ENCODE measurements at places on chromosomes 2 and 18.

GRCh38 chr2:177078416-177078815 is 134.2 kb upstream of the HNRNPA3 start:
- no peak for DNase-seq

DNA sequence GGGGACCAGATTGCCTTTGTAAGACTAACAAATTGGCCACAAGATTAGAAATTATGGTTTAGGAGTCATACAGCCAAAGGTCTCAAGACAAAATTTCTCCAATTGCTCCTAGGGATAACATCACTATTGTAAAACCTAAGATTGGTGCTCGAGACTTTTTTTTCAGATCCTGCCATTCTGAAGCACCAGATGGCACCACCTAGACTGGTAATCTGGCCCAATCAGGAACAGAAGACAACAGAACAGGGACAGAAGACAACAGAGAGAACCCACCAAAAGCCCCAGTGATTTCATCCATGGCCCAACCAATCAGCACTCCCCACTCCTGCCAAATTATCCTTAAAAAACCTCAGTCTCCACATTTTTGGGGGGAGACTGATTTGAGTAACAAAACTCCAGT is 66.8 kb downstream of the LINC00305 start:
- DNase-seq = no peak

GRCh38 chr2:162113776-162114168 is 38.3 kb downstream of the GCG start:
- no peak for DNase-seq

DNA sequence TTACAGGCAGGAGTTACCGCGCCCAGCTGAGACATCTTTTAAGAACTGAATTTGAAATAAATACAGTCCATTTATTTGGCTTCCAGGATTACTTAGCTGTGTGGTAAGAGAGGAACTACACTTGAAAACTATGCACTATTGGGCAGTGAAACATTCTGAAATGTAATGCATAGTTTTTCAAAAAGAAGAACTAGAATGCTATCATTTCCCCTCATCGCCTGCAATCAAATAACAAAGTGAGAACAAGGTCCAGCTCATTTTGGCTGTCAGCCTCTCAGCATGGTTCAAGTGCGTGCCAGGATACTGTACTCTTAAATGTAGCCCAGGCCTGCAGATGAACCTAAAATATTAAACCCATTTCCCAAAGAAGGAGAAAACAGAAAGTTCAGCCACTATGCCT is 76.6 kb upstream of the ARL5A start:
- no peak for DNase-seq

DNA sequence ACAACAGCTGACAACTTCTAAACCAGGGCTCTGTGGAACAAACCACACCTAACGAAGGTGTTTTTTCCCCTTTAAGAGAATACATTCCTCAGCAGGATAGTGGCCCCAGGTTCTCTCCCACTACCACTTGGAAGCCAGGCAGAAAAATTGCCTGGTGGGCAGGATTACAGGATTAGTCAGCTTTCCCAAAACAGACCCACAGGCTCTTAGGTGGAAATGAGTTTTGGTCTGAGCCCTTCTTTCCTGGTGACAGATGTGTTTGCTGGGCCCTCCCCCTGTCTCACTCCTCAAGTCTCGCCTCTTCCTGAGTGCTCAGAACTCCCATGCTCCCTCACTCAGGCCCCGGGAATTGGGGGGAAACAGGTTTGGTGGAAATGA is 139.4 kb upstream of the HAAO start:
- no peak for DNase-seq

GRCh38 chr2:40041422-40042382 is 262.6 kb upstream of the THUMPD2 start:
- DNase-seq = peak; percentile 13

- DNase-seq = no peak
Measured at GRCh38 chr2:50724837-50725236, 307.1 kb downstream of the NRXN1 start.

DNA sequence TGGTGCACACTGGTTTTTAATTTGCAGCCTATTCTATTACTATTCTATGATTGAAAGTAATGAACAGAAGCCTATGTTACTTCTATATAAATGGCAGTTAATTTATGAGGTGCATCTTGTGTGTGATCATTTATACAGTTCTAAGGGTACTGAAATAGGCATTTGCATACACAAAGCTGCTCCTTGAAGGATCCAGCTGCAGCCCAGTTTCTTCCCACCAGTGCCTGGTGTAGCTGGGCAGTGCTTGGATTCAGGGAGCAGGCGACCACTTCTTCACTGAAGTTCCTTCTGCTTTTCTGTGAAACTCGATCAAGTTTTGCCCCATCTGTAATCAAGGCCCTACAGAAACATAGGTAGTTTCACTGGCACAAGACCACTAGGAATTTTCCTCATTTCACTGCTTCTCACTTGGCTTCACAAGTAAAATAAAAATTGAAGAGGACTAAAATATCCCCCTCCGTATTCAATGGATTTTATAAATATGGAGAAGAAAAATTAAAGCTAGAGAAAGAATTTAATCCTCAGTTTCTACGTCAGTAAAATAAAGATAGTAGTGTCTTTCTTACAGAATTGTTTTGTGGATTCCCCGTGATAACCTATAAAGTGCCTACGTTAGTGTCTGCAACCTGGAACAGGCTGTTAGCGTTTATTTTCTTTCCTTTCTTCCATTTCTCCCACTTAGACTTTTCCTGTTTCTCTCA is 1.7 kb upstream of the LPIN2 start:
- no peak for DNase-seq

DNA sequence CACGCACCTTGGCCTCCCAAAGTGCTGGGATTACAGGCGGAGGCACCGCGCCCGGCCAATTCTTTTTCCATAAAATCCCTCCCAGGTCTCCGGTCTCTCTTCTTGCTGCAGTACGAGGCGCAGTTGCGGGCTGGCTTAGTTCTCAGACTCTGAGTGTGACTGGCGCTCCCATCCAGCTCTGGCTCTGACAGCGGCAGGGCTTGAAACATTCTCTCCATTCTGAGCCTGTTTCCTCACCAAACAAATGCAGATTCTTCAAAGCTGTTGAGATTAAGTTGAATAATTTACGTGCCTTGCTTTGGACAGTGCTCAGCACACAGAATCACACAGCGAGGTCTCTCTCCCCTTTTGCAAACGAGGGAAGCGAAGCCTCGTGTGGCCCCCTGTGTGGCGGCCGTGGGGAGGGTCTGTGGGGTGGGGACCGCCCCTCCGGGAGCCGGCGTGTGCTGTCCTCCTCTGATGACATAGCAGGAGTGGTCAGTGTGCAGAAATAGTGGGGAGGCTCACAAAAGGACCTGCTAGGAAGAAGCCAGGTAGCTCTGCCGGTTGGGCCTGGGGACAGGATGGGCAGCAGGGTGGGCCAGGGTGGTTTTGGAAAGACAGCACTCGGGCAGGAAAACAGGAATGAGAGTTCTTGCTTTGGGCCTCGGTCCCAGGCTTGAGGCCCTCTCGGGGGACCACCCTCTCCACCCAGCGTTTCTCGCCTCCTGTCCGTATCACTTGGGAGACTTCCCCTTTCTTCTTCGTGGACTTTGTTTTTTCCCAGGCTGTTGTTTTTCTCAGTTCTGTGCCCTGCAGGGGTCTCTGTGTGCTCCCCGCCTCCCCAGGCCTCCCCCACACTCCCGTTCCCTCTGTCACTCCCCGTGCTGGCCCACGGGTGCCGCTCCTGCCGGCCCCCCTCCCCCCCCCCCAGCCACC is 75.0 kb downstream of the KCNG2 start:
- no peak for DNase-seq

DNA sequence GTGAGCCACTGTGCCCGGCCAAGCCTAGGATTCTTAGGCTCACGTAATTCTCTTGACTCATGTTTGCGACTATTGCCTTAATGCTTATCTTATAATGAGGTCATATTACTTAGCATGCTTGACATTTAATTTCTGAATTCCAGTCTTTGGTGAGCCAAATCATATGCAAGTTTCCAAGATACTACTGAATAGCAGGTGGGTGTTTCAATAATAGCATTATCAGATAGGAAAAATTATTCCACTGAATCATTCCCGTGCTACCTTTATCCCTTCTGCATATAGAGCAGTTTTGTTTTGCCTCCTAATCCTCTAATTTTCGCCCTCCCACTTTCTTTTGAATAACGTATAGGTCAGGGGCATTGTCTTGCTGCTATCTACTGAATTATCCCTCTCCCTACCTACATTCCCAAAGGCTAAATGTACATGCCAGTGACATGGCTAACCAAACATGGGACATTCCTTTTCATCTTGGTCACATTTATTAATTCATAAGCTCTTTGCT is 4.9 kb downstream of the DAW1 start:
- DNase-seq = no peak

DNA sequence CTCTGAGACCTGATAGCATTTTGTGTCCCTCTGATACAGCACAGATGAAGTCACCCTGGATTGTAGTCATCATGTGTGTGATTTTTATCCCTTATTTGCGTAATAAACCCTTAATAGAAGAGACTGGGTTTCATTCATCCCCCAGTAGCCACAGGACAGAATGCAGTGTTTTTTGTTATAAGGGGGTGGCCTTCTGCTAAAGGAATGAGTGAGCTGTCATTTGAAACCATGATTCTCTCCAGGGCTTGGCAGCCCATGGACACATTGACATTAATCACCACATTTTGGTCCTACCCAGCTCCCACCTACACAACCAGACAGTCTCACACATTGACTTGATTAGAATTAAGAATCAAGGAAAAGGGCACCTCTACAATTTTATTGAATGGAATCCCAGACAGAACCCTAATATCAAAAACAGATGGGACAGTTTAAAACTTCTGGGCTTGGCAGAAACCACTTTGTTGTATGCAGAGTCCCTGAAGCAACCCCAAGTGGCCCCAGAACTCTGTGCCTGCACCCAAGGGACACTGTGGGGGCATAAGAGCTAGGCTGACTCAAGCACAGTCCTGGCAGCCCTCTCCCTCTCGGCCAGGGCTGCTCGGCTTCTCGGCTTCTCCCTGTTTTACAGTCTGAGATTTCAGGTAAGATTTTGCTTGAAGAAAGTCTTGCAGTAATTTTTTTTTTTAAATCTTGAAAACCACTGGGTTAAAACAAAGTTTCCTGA is 254.0 kb upstream of the SLC14A2 start:
- no peak for DNase-seq

DNA sequence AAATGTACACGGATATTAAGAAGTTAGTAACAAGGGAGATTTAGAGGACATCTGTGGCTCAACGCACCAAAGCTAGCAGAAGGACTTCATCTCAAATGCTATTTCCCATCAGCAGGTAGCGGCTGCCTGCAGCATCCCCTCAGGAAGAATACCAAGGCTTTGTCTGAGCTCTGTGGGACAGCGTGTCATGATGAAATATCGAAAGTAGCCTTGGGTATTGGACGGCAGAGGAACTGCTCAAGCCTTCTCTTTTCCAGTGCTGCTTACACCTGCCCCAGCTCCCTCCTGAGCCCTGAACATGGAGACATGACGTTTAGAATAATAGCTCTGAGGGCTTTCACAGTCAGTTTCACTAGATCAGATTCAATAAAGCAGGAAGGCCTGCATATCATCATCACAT is 241.6 kb downstream of the SUCLG1 start:
- no peak for DNase-seq

GRCh38 chr18:38010971-38011857 is 445.6 kb upstream of the CELF4 start:
- DNase-seq = no peak

DNA sequence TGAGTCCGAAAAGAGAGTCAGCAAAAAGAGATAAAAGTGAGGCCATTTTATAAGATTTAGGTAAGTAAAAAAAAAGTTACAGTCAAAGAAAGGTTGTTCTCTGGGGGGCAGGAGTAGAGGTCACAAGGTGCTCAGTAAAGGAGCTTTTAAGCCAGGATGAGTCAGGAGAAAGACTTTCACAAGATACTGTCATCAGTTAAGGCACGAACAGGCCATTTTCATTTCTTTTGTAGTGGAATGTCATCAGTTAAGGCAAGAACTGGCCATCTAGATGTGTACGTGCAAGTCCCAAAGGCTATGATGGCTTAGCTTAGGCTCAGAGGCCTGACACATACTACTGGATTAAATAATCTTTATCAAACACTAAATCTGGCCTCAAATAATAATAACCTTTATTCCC is 1207.3 kb upstream of the FAM98A start:
- DNase-seq = no peak

All from urinary bladder (tissue), 4 donors.